Right forelimb (tissue), 1 donor: ENCODE measurements at places on chromosomes 3 and 15.

GRCh38 chr3:143207338-143207961 is 87.9 kb downstream of the CHST2 start:
- DNase-seq: no peak

DNA sequence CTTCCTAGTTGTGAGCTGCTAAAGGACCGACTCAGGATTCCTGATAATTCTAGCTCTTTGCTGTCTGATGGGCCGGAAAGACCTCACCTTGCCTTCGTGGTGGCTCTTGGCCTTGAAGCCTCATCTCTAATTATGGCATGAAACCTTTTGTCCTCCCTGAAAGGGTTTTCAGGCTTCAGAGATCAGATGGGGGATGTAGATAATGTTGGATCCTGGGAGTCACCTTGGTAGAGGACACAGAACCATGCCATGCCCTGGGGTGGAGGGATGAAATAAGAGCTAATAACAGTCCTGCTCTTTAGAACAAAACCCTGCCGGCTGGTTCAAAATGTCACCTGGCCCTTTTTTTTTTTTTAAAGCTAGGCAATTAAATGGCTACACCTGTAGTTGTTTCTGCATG is 50.8 kb upstream of the SYN2 start:
- DNase-seq: no peak

- DNase-seq: no peak
These were observed at the start of gene AMT for GRCh38 chr3:49422379-49423248. AMT (minus strand) TSS chr3:49422473; CDS start chr3:49422450, 23 bp downstream.

DNA sequence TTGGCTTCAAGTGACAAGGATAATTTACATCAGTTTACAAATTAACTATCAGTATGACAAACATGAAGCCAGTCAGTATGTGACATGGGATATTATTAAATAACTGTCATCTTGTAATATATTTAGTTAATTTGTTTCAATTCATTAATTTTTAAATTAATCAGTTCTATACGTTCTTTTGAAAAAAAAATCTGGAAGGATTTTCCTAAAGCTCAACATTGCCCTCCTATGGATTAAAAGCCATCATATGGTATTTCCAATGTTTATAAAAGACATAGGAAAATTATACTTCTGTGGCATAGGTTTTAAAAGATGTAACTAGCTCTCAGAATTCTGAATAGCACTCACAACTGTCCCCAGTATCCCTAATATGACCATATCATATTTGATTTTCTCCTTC is 134.4 kb downstream of the PLOD2 start:
- no peak for DNase-seq

DNA sequence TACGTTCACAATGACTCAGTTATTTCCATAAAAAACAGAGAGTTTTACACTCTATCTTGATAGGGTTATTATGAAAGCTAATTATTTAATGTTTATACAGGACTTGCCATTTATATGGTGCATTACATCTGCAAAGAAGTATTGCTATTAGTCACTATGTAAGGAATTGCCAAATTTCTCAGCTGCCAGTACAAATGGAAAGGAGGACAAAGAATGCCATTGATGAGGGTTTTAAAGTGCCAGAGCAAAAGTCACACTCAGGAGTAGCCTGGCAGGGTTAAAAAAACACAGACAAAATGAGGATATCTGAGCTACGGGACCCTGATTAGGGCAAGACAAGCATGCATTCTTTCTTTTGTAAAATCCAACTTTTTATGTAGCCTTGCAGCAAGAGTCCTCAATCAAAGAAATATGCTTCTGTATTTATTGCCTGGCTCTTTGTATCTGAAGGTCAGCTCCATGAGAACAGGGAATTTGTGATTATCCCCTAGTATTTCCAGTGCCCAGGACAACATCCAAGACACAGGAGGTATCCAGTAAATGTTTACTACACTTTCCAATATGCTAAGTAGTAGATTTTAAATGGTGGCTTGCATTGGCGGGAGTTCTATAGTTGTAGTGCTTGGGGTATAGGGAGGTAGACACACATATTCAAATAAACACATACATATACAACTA is 1013.6 kb downstream of the ROBO1 start:
- DNase-seq: no peak

DNA sequence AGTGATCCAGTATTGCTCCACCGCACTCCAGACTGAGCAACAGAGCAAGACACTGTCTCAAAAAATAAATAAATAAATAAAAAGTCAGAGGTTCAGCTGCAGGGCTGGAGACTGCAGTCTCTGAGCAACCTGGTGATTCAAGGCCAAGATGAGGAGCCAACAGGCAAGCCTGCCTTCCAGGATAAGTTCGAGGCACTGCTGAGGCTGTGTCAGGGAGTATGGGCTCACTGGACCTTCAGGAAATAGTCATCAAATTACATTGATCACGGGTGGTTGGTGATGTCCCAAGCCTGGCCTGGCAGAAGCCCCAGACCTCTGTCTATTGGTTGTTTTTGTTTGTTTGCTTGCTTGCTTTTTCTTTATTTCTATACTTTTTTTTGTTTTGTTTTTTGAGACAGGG is 41.5 kb downstream of the IDH2 start:
- no peak for DNase-seq

GRCh38 chr15:62426387-62426956 is 261.4 kb upstream of the C2CD4B start:
- no peak for DNase-seq

DNA sequence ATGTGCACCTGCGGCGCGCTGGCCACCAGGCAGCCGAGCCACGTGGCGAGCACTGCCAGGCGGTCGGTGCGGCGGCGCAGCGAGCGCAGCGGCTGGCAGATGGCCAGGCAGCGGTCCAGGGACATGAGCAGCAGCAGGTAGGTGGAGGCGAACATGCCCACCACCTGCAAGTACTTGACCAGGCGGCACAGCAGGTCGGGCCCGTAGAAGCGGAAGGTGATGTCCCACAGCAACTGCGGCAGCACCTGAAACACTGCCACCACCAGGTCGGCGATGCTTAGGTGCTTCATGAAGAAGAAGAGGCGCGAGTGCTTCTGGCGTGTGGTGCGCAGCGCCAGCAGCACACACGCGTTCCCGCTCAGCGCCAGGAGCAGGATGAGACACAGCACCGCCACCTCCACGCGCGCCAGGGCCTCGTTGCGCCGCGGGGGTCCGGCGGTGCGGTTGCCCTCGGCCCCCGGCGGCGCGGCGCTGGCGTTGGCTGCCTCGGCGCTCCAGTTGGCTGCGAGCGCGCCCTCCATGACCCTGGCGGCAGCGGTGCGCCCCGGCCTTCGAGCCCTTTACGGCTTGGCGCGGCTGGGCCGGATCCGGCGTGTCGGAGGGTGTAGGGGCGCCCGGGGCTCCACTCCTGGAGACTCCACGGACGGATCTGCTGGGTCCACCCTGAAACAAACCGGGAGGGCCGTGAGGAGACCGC is 1.6 kb downstream of the OXTR start:
- no peak for DNase-seq

- no peak for DNase-seq
These were observed 30.0 kb downstream of the FILIP1L start for GRCh38 chr3:100084100-100084806.

DNA sequence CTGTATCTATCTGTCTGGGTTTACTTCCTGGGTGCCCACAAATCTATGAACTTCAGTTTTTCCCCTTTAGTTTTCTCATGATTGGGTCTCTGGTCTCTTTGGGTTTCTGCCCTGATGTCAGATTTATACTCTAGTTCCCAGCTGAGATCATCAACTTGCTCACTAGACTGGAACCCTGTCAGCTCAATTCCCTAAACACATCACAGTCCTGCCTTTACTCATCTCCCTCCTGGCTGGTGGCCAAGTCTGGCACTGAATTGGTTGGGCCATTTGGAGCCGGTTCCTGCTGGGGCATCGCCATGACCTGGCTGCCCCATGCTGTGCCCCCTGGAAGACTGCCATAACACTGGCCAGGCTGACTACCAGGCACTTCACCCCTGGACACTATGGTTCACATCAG is 345.3 kb downstream of the CHST2 start:
- no peak for DNase-seq

DNA sequence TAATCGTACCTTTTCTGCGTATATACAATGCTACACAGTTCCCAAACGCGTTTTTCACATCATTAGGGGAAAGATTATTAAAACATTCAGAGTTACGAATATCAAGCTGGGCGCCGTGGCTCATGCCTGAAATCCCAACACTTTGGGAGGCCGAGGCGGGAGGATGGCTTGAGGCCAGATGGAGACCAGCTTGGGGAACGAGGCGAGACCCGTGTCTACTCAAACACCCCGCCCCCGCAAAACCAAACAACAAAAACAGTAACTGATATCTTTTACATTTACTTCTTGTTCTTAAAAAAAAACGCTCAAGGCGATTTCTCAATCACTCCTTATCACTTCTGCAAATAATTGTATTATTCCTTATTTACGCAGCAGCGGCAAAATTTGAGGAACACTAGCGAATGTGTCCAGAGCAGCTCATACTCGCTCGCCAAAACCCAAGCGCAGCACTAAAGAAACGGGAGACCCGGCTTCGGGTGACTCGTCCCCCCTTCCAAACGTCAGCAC is 1.2 kb downstream of the ZBTB11 start:
- DNase-seq: peak; percentile 72

GRCh38 chr15:63522225-63522578 is 17.8 kb downstream of the USP3 start:
- DNase-seq: peak; percentile 48

GRCh38 chr3:127488141-127488672 is 102.3 kb downstream of the TPRA1 start:
- no peak for DNase-seq

GRCh38 chr3:50585919-50586762 is 16.8 kb downstream of the HEMK1 start:
- DNase-seq: no peak

DNA sequence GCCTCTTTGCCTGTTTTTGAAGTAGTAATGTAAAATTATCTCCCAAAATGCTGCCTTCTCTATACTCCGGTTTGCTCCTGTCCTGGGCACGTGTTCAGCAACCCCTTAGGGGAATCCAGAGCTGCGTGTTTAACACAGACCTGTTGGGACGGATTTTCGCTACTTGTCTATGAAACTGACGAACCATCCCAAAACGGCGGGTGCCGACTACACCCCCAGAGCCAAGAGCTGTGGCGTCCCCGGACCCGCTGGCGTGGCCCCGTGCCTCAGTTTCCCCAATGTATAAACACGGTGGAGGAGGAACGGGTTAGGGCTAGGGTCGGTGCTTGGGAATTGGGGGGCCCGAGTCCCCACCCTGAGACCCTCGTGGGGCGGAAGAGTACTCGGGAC is 473 bp downstream of the FHIT start:
- DNase-seq: peak; percentile 51

DNA sequence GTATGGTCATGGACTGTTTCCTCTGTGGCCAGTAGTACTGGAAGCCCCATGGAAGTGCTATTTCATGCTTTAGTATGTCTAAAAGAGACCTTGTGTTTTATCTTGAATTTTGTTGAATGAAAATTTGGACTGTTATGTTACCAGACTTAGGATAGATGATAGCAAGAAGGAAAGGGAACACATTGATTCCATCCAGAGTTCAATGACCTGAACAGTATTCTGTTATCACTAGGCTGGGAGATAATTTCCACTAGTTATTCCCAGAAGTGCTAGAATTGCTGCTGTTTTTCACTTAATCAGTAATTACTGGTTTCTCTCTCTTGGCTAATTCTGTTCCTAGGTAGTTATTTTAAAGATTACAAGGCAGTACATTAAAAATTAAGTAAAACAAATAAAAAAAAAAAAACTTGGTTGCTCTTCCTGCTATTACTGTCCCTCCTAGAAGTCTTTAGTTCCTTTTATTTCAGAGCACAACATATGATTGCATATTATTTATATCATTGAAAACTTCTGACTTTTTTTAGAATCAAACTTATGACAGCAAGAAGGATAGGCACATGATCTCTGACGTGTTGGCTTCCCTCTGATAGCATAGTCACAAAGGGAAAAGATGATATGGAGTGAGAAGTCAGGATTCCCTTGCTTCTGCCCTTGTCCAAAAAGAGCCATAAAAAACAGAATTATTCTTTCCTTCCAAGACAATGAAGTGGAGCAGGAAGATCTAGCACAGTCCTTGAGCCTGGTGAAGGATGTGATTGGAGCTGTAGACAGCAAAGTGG is 72.2 kb downstream of the KLHL25 start:
- DNase-seq: no peak

GRCh38 chr3:55897573-55898224 is 410.6 kb upstream of the WNT5A start:
- no peak for DNase-seq

DNA sequence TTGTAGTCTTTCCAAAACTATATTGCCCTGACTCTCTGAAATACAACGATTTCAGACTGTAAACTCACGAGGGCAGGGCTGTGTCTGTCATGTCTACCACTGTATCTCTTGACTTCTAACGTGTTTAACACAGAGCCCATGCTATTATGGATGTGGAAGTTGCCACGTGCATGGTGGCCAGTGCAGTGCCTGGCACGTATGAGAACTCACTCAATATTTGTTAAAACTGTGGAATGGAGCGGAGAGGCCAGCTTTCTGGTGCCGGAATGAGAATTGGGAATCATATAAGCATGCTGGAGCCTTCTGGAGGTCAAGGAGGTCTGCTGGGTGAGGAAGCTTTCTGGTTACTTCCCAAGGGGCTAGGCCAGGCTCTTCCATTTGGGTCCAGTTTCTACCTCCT is 220.6 kb upstream of the LYSMD4 start:
- DNase-seq: peak; percentile 38

DNA sequence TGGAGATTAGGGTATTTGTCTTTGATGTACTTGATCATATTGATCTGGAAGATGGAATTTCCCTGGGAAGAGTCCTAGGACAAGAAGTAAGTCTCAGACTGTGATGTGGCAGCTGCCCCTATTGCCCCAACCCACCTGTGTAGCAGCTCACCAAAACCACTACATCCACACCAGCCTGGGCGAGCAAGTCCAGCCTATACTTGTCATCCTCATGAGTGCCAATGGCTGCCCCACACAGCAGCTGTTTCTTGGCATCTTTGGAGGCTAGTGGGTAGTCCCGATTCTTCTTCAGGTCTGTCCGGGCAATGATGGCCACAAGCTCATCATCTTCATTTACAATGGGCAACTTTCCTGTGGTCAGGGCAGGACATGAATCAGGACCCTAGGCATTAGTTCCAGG is 2.7 kb downstream of the IMPDH2 start:
- DNase-seq: peak; percentile 36

DNA sequence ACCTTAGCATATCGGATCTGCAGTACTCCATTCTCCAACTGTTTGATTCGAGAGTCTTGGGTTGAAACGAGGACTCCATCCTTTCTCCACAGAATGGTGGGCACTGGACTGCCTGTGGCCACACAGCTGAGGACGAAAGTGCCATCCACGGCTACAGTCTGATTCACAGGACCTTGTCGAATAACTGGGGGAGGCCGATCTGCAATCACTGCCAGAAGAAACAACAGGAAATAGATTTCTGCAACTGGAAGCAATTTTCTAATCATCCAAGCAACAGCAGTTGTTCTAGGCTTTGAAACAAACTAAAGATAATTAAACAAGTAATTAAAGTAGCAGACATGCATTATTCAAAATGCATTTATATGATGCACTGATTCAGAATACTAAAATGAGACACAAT is 1097.7 kb downstream of the ROBO1 start:
- no peak for DNase-seq

DNA sequence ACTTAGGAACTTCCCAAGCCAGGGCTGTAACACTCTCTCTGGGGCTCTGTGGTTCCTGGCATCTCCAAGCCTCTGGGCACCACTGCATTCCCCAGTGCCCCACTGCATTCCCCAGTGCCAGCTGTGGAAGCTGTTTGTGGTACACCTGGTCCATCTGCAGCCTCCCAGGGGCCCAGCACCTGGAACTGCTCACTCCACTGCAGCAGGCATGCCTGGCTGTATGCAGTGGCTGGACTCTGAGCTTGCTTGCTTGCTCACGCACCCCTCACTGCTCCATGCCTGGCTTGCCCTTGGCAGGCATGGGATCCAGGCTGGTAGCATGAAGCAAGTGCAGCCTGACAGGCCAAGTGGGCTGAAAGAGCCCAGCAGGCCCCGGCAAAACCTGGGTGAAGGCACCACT is 512.1 kb downstream of the SQOR start:
- DNase-seq: no peak
